Activated CD4-positive, alpha-beta T cell treated with anti-CD3 and anti-CD28 coated beads, Interleukin-2, Interleukin-4, amounts not matched to agents 100 ng/mL and 50 ng/mL, durations not matched to agents 16 hours and 8 hours (primary cell): ENCODE measurements at places on chromosomes 1 and 21.

DNA sequence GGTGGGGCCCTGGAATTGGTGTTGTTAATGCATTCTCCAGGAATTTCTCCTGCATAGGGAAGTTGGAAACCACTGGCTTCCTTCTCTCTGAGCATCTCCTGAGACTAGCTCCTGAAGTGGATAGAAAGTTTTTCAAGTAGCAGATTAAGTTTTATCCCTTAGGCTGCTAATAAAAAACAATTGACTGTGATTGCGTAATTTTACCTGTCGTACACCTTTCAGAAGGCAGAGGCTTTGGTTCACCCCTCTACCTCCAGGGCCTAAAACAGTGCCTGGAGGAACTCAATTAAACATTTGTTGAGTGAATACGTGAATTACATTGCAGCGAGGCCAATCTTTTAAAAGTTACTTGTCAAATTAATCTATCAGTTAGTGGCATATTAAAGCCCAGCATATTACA is 3.4 kb downstream of the ITSN1 start:
- DNase-seq, result no peak

- no peak for DNase-seq
Observed at GRCh38 chr1:221032637-221033280, 153.5 kb downstream of the HLX start.

DNA sequence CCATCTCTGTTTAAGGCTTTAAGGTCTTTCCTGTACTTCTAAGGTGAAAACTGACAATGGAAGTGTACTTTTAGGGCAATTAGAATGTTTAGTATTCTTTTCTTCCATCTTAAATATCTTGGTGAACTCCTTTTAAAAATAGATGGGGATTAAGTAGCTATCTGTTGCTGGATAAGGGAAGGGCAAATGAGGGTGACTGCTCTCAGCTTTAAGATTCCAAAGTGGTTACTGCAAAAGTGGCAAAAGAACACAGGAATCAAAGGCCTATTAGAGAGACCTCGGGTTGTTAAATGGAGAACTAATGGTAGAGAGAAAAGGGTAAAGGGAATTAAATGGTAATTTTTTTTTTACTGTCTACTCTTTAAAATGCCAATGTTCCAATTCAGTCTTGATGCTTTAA is 774.1 kb upstream of the B3GALT2 start:
- DNase-seq, result no peak

DNA sequence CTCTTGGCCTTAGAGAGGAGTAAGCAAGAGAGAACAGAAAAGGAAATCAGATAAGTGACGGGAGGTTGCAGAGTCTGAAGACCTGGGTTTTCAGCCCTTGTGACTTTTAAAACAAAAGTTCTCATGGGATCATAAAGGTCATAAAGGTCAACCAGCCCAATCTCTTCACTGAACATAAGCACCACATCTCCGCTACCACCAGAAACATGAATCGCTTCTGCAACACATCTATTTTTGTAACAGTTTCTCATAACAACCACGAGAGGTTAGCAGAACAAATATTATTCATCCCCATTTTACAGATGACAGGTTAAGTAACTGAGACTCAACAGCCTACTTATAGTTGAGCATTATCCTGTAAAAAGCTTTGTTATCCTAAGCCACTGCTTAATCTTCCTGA is 5.9 kb downstream of the TRAPPC3 start:
- DNase-seq, result no peak

DNA sequence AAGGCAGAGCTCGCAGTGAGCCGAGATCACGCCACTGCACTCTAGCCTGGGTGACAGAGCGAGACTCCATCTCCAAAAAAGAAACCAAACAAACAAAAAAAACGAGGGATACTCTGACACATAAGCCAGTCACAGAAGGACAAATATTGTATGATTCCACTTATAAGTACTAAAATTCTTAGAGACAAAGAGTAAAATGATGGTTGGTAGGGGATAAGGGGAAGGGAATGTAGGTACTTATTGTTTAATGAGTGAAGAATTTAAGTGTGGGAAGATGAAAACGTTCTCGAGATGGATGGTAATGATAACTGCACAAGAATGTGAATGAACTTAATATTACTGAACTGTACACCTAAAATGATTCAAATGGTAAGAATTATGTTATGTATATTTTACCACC is 66.7 kb upstream of the GUCA2A start:
- DNase-seq, result no peak

DNA sequence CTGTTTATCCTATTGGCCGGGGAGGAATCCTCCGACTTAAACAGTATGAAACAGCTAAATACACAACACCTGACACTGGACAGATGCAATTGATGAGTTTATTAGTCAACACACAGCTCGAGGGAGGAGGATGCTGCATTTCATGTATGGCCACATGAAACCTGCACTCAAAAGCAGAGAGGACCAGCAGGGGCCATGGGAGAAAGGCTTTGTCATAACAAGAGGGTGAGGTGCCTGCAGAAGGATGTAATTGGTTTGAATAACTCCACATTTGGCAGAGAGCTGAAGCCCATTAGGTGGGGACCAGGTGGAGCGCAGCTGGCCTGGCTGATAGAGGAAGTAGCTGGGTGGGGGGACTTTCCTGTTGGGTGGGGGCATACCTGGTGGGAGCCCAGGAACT is 599.1 kb downstream of the PTPRU start:
- DNase-seq, result no peak
